Hepatocyte (in vitro differentiated cells): ENCODE measurements at places on chromosomes 7 and 10.
A peak's percentile ranks its signal among the peaks of the same experiment; 100 is the strongest.

GRCh38 chr7:105127179-105127578, 113.2 kb downstream of the KMT2E start:
- no peak for DNase-seq

DNA sequence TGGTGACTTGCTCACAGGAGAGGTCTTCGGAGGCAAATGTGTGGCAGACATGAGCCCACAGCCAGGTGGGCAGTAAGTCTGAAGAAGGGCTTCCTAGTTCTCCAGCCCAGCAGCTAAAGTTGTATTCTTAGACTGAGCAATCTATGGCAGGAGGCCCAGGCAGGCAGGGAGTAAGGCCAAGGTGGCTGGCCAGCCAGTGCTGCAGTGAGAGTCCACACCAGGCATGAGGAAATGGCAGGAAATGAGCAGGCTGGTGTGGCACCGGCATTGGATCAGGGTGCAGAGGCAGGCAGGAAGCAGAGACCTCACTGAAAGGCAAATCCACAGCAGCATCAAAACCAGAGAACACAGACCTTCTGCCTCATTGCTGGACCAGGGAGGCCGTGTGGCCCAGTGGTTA, 84.6 kb upstream of the PDE1C start:
- DNase-seq, result no peak

GRCh38 chr7:21256310-21256877, 171.5 kb upstream of the SP4 start:
- DNase-seq, result peak; percentile 58

DNA sequence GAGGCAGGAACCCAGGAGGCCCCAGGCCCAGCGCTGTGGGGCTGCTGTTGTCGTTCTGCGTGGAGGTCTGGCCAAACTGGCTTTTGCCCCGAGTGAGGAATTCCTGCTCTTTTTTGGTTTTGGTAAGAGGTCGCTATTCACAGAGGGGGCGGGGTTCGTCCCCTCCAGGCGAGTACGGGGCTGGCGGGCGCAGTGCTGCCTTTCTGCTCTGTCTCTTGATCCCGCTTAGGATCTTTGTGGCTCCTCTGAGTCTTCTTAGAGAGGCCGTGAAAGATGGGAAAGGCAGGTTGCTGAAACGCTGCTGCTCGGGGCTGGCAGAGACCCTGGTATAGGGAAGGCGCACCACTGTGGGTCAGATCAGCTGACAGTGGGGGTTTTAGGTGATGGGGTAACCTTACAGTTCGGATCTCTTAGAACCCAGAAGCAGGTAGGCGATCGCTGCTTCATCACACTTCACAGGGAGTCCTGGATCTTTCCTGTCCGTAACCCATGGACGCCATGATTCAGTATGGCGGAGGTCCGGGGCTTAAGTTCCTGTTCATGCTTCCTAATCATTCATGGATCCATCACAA, 136.7 kb downstream of the KIF20B start:
- DNase-seq, result no peak

DNA sequence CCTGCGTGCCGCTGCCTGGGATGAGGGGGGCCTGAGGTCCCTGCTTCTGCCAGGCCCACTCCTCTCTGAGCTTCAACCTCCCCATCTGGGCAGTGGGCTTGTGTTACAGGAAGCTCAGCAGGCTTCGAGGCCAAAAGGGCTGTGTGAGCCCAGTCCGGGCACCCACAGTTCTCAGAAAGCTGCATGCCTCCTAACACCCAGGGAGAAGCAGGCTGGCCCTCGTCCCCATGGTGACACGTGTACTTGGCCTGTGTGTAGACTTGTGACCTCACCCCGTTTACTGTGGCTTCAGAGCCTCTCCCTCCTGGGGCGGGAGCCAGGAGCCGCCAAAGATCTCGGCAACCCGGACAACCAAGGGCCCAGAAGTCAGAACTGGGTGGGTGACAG, 2.2 kb upstream of the GRIFIN start:
- DNase-seq, result no peak

- DNase-seq, result no peak
Measured at GRCh38 chr10:100469756-100470155, 6.9 kb downstream of the WNT8B start.

GRCh38 chr10:92891885-92892690, 43.8 kb downstream of the EXOC6 start:
- DNase-seq, result peak; percentile 86

- no peak for DNase-seq
Measured at GRCh38 chr10:105284476-105285215, 643.6 kb downstream of the SORCS3 start.

DNA sequence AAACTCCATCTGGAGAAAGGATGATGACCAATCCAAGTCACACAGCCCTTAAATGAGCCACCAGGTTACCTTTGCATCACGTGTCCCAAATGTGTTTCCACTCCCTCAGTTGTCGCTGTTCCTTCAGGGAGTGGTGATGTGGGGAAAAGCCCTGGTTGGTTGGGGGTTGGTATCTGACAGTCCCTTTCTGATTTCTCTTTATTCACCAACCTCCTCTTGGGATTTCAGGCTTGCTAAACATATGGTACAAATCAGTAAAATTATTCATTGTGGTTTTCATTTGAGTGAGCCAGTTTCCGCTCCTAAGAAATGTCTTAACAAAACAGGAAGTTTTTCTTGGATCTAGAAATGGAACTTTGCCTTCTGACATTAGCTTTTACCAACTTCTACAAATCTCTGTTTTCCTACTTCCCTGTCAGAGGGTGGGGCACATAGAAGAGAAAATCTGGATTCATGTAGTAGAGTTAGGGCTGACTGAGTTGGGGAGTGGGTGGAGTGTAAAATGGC, 40.0 kb upstream of the KMT2E start:
- no peak for DNase-seq

DNA sequence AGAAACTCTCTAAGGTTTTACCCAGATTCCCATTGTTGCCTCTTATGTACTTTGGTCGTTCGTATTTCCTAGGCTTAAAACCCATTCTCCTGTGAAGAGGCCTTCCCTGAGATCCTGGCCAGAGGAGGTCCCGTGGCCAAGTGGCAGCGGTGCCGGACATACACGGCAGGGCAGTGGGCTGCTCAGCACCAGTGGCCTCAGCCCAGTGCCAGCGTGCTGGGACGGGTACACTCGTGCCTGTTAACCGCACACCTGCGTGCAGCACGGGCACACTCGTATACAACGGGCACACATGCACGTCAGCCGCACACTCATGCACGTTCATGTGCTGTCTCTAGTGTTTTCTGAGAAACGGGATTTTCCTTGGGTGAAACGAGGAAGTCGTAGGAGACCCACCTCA, 40.2 kb downstream of the FOXK1 start:
- no peak for DNase-seq

GRCh38 chr7:117555260-117555659, 75.4 kb downstream of the CFTR start:
- no peak for DNase-seq

GRCh38 chr10:118513174-118513573, 82.3 kb downstream of the PRLHR start:
- DNase-seq, result no peak

DNA sequence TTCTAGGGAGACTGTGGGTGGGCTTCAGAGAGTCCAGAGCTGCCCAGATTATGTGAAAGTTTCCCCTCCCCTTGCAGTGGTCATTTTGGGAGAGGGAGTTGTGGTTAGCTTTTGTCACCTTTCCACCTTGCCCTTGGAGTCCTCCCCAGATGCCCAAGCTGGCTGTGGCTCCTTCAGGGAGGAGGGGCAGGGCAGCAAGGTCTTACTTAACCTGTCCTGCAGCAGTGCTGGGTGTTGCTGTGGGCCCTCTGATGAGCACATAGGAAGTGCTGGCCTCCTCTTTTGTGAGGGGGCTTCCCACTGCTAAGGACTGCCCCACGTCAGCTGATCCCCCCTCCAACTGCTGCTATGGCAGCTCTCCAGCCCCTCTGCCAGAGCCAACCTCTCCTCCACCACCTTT, 17.6 kb upstream of the AQP1 start:
- no peak for DNase-seq

DNA sequence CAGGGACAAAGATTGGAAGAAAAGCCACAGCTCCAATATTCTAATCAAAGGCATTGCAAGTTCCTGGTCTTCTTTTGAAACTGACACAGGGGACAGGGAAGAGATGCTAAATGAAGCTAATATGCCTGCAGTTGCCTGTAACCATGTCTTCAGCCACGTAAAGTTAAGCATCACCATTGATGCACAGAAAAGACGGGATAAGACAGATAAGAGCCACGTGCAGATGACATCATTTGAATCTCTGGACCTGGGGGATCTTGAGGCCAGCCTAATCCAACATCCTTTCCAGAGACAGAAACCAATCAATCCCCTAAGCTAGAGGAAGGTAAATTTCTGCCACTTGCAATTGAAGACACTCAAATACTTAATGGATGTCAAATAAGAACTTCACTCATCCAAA, 93.4 kb downstream of the PIP4K2A start:
- no peak for DNase-seq

DNA sequence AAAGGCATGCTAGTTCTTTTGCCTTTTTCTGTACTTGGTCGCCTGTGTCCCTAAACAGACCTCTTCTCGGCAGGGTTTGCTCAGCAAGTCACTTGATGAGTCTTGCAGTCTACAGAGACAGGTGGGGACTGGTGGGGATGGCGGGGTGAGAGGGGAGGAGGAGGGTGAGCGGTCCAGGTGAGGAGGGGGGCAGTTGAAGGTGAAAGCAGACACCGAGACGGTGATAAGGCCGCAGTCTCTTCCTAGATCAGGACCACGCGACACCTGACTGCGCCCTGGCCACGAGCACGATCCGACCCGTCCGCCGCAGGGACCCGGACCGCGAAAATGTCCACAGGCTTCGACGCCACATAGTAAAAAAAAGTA, 566 bp downstream of the ASNS start:
- no peak for DNase-seq

GRCh38 chr7:7566651-7567611, at the start of gene MIOS:
Gene MIOS (plus strand): TSS chr7:7566884. CDS start chr7:7572476, 5,592 bp downstream.
- peak; percentile 93 for DNase-seq

- no peak for DNase-seq
Measured at GRCh38 chr10:86155054-86155921, 211.3 kb downstream of the GRID1 start.

DNA sequence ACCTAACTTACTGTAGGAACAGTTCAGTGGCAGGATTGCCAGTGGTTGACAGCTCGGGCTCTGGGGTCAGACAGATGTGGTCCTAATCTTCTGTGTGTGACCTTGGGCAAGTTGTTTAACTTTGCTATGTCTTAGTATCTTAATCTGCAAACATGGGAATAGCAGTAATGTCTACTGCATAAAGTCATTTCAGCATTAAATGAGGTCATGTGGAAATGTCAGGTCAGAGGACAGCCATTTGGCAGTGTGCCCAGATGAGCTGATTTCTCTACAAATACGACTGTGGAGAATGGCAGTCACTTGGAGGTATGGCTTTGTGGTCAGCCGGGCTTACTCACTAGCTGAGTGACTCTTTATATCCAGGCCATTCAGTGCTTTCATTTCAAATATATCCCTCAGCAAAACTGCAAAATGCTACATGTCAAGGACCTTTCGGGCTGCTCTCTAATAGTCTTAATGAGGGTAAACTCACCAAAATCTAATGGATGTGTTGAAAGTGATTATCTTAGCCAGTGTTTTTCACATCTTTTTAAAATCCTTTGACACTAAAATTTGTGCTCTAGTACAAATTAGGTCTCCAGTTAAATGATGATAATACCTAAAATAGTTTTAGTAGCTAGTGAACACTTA, 171.4 kb downstream of the ST7 start:
- DNase-seq, result peak; percentile 87

DNA sequence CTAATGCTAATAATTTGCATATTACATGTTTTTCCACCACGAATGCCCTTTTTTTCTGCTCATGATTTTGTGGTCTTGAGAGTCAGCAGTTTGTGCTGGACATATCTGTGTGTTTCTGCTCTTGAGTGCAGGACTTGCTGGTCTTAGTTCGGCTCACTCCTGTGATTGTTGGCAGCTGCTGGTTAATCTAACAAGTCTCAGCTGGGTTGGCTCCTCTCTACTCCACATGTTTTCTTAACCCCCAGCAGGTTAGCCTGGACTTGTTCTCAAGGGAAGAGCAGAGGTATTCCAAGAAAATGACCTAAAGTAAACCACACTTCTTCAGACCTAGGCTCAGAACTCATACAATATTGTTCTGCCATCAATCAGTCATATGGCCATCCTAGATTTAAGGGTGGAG, 1238.9 kb downstream of the XPNPEP1 start:
- DNase-seq, result no peak

DNA sequence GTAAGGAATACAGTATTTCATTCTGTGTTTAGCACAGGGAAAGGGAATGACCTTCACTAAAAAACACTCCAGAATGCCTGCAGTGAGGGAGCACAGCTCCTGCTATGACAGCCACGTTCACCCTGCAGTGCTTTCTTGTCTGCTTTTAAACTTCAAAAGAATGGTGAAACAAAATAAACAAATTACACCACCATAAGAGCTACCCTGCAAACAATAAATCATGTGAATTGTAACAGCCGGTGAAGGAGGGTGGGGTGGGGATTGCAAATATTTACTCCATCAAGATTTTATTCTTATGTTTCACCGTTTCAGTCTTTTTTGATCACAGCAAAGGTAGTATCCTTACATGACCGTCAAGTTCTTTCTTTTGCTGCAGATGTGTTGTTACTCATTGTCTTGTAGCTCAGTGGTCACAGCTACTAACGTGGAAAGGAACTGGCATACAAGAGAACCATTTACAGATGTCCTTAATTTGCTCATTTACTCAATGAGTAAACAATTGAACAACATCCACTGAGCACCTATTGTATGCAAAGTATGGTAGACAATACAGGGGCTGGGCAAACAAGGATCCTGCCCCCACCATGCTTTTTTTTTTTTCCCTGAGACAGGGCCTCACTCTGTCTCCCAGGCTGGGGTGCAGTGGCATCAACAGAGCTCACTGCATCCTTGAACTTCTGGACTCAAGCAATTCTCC, 4.1 kb upstream of the CHN2 start:
- peak; percentile 27 for DNase-seq

DNA sequence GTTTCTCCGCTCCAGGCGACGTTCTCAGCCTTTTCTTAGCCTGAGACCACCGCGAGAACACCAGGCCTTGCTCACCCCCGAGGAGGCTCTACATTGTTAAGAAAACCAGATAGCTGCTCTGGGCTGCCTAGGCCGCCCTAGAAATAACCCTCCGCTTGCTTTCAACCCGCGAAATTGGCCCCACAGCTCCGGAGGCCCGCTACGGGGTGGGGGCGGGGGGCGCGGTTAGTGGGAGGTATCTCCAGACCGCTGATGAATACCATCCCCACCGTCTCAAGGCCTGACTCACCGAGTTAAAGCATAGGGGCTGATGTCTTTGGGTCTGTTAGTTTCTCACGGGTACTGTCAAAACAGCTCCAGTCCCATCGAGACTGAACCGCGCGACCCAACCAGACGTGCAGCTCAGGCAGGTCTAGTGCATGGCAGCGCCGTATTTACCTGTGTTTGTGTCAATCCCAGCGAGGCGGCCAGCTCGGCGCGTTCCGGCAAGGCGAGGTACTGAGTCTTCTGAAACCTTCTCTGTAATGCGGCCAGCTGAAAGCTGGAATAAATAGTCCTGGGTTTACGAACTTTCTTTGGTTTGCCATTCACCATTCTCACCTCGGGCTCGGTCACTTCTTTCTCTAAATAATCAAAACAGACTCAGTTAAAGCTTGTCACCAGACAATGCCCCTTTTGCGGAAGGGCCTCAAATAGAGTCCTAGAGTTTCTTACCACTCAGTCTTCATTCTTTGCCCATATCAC, 2.7 kb downstream of the DLX5 start:
- DNase-seq, result no peak
